ENCODE measurements at places on chromosomes 2 and 18. TPM values are rescaled to one million over a fixed set of nuclear protein-coding genes. Genes with fewer than 3 reads are reported as not detected.

DNA sequence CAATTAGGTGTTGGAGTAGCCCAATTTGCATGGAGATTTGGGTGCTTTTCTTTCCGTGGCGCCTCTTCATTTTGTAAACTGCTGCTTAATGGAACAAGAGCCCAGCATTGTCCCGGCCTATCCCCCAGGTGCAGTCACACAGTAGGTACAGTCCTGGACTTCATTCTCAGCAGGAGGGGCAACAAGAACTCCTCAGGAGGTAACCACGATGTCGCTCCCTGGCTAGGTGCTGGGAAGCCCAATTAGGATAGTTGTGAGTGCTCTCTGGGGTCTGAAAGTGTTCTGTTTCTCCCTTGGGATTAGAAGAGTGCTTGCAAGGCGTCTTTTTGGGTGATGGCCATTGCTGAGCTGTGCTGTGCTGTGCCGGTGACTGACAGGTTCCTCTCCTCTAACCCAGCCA, 53.8 kb downstream of the CABLES1 start:
- no peak overlapping the region for H3K27ac ChIP-seq
- no peaks in the 10 kb centered on the region for H3K27me3 ChIP-seq
- no peak for DNase-seq
- no peaks in the 10 kb centered on the region for H3K4me1 ChIP-seq
- H3K36me3 ChIP-seq = no peaks in the 10 kb centered on the region

DNA sequence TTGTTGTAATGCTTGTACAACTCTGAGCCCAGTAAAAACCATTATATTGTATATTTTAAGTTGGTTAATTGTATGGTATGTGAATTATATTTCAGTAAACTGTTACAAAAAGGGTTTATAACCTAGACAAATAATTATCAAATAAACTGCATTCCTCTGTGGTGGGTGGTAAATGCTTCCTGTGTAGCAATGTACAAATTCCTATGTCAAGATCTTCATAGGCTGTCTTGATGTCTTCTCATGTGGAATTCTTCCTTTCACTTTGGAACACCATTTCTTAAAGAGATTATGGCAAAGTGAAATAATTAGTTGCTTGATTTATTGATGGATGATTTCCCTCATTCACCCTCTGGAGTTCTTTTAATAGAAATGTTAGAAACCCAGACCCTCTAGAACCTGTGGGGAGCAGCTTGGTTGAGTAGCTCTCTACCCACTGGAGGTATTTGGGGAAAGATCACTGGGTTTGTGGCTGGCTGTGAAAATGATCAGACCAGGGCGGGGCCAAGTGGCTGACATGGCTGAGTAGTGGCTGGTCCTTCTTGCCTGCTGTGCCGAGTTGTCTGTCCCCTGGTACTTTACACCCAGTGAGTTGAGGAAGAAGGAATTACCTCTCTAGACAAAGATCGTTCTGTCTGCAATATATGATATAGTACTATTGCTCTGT, 22.4 kb upstream of the MGAT5 start:
- H3K4me3 ChIP-seq = no peak overlapping the region
- peak overlapping the region; percentile 54 for H3K27ac ChIP-seq
- no peak for DNase-seq
- no peaks in the 10 kb centered on the region for H3K27me3 ChIP-seq

GRCh38 chr2:7400628-7401027, 483.4 kb downstream of the RNF144A start:
- no peak overlapping the region for H3K4me3 ChIP-seq
- DNase-seq = no peak
- peaks cover 29% of the 10 kb centered on the region for H3K27me3 ChIP-seq
- no peaks in the 10 kb centered on the region for H3K4me1 ChIP-seq
- no peaks in the 10 kb centered on the region for H3K36me3 ChIP-seq
- no peak overlapping the region for H3K27ac ChIP-seq

GRCh38 chr2:118269408-118270051, 181.3 kb downstream of the INSIG2 start:
- H3K36me3 ChIP-seq = no peaks in the 10 kb centered on the region
- DNase-seq = no peak
- H3K4me1 ChIP-seq = no peaks in the 10 kb centered on the region
- H3K4me3 ChIP-seq = no peak overlapping the region

- no peak overlapping the region for H3K4me3 ChIP-seq
- no peaks in the 10 kb centered on the region for H3K36me3 ChIP-seq
- no peaks in the 10 kb centered on the region for H3K4me1 ChIP-seq
- DNase-seq = no peak
- no peaks in the 10 kb centered on the region for H3K27me3 ChIP-seq
Observed at GRCh38 chr2:30680121-30680520, 127.1 kb downstream of the CAPN13 start.

- no peaks in the 10 kb centered on the region for H3K27me3 ChIP-seq
- H3K4me1 ChIP-seq = peaks cover 63% of the 10 kb centered on the region
- H3K27ac ChIP-seq = peak overlapping the region; percentile 78
- H3K4me3 ChIP-seq = no peak overlapping the region
Observed at GRCh38 chr2:75607400-75607798, 39.2 kb upstream of the MRPL19 start.

DNA sequence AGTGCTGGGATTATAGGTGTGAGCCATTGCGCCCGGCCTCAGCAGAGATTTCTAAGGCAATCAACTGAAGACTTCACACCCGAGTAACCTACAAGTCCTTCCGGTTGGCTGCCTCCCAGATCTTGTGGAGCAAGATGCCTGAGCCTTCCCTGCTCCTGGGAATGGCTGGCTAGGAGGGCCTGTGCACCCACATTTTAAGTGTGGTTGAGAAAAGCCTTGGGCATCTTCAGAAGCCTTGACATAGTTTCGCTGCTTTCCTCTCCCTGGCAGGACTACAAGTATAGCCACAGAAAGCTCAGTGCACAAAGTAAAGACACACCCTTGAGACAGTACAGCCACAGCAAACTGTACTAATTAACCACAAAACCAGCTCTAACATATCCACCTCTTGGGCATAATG, 35.2 kb downstream of the E2F6 start:
- H3K4me3 ChIP-seq = no peak overlapping the region
- no peaks in the 10 kb centered on the region for H3K36me3 ChIP-seq
- H3K27ac ChIP-seq = no peak overlapping the region
- H3K4me1 ChIP-seq = no peaks in the 10 kb centered on the region
- no peak for DNase-seq
- no peaks in the 10 kb centered on the region for H3K27me3 ChIP-seq

DNA sequence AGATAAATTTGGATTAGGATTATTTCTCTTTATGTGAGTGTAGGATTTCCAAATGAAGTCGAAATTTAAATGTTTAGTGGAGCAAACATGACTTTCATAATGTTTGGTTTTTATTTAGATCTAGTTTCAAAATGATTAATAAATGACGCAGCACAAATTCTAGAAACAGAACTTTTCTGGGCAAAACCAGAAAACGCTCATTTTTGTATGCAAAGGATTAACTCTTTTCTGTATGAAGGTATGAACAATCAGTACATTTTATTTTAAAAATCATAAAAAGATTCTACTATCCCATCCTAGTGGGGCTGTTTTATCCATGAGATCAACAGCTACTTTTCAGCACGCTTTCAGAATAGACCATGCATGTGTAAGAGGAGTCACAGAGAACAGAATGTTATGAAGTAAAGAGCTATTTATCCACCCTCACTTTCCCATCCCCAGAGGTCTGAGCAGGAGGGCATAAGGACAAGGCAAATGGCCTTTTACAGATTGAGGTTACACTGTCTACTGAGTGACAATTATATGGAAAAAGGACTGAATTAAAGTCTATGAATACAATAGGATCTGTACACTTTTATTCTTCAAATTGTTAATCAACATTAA, 270.8 kb downstream of the ZEB2 start:
- no peaks in the 10 kb centered on the region for H3K4me1 ChIP-seq
- H3K27me3 ChIP-seq = no peaks in the 10 kb centered on the region
- no peaks in the 10 kb centered on the region for H3K36me3 ChIP-seq
- no peak for DNase-seq
- H3K27ac ChIP-seq = no peak overlapping the region

DNA sequence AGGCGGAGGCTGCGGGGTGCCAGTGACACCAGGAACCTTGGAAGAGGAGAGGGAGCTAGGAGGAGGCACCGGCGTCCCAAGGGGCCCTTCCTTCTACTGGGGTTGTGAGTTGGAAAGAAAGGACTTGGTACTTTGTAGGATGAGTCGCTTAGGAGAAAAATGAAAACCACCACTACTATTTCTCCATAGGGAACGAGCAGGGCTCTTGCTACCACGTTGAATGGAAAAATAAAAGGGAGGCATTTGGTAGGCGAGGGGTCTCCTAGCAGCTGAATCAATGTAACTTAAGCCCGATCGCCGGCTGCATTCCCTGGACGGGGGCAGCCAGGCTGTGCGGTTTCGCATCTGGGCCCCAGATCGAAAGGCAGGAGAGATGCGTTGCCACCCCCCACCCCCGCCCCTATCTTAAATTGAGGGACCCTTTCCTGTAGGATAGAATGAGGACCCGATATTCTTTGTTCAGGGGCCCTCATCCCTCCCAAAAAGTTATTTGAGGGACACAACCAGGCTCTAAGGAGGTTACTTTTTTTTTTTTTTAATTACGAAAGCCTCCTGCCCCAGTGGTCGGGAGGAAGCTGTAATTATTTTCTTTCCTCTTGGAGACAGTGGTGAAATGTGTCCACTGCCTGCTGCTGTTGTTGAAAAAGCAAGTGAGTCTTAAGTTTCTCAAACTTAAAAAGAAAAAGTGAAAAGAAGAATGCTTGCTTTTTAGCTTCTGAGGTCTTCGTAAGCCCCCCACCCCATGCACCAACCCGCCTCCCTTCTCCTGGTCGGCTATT, 1.3 kb downstream of the IGFBP2 start:
- H3K4me1 ChIP-seq = peaks cover 42% of the 10 kb centered on the region
- no peak overlapping the region for H3K27ac ChIP-seq
- DNase-seq = no peak
- peak overlapping the region; percentile 56 for H3K4me3 ChIP-seq
- no peaks in the 10 kb centered on the region for H3K36me3 ChIP-seq
- no peaks in the 10 kb centered on the region for H3K27me3 ChIP-seq

DNA sequence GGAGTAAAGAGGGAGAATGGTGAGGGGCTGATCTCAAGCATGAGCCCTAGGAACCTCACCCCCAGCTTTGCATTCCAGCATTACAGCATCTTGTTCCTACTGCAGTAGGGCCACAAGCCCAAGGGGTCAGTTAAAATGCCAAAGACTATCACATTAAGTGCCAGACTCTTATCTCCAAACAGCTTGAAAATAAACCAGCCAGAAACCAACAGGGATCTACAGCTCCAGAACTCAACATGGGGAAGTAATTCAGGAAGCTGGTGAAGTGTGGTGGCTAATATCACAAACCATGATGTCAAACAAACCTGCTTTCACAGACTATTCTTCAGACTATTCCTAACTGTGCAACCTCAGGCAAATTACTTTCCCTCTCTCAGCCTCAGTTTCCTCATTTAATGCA, 278.3 kb downstream of the TNS1 start:
- H3K27ac ChIP-seq = no peak overlapping the region
- H3K4me3 ChIP-seq = no peak overlapping the region
- H3K27me3 ChIP-seq = no peaks in the 10 kb centered on the region
- no peak for DNase-seq

GRCh38 chr2:225398372-225398771, 1.1 kb upstream of the NYAP2 start:
- H3K27me3 ChIP-seq = no peaks in the 10 kb centered on the region
- H3K27ac ChIP-seq = no peak overlapping the region
- no peak for DNase-seq
- H3K36me3 ChIP-seq = no peaks in the 10 kb centered on the region
- H3K4me3 ChIP-seq = no peak overlapping the region

DNA sequence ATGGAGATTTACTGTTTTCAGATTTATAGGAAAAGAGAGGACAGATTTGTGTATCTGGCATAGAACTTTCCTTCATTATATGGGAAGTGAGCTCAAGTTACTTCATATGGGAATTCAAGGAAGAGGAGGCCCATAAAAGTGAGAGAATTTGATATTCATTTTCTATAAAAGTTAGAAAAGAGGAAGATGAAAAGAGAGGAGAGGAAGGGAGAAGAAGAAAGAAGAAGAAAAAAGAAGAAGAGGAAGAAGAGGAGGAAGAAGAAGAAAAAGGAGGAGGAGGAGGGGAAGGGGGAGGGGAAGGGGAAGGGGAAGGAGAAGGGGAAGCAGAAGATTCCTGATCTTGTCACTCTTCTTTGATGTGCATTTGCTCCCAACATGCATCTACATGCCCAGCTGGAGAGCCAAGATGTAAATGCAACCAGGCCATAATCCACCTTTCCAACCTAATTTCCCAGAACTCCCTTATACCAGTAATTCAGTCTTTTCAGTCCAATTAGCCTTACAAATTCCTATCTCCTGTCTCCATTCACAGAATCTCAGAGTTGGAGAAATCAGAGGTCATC, 15.7 kb upstream of the NMI start:
- no peaks in the 10 kb centered on the region for H3K36me3 ChIP-seq
- no peak overlapping the region for H3K4me3 ChIP-seq
- H3K4me1 ChIP-seq = no peaks in the 10 kb centered on the region

GRCh38 chr2:236646441-236646840, 76.8 kb downstream of the ACKR3 start:
- no peak overlapping the region for H3K4me3 ChIP-seq
- peaks cover under 1% of the 10 kb centered on the region for H3K27me3 ChIP-seq
- H3K27ac ChIP-seq = no peak overlapping the region
- DNase-seq = no peak
- no peaks in the 10 kb centered on the region for H3K4me1 ChIP-seq

- H3K4me1 ChIP-seq = no peaks in the 10 kb centered on the region
- H3K36me3 ChIP-seq = no peaks in the 10 kb centered on the region
- H3K4me3 ChIP-seq = no peak overlapping the region
- H3K27me3 ChIP-seq = no peaks in the 10 kb centered on the region
Observed at GRCh38 chr18:38221476-38222100, 656.0 kb upstream of the CELF4 start.

GRCh38 chr18:36889742-36890141, 60.8 kb downstream of the KIAA1328 start:
- no peak for DNase-seq
- H3K36me3 ChIP-seq = no peaks in the 10 kb centered on the region
- no peak overlapping the region for H3K4me3 ChIP-seq
- H3K27ac ChIP-seq = no peak overlapping the region

DNA sequence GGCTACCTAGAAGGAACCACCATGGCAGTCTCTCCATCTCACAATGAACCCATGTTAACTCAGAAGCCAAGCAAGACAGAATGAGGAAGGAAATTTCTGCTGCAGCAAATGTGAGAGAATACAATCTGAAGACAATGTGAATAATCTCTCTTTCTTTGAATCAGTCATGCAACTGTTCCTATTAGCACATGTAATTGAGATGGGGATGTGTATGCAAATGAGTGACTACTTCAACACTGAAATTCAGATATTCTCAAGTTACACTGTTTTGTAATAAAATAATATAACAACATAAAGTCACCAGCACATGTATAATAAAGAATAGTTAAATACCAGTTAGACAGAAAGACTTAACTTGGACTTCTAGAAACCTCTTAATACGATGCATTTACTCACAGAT, 1200.6 kb upstream of the PIK3C3 start:
- H3K36me3 ChIP-seq = no peaks in the 10 kb centered on the region
- no peaks in the 10 kb centered on the region for H3K27me3 ChIP-seq

- H3K27me3 ChIP-seq = no peaks in the 10 kb centered on the region
- no peak for DNase-seq
- H3K4me1 ChIP-seq = no peaks in the 10 kb centered on the region
Observed at GRCh38 chr2:169160926-169161481, 91.6 kb downstream of the DHRS9 start.

Gene NTSR2
- not detected for total RNA-seq

Gene AMER3
- not detected for total RNA-seq

Gene VSNL1
- not detected for total RNA-seq

Gene CREG2
- 9.0 TPM for total RNA-seq

Gene L3MBTL4
- not detected for total RNA-seq

Gene STON1
- 1.7 TPM for total RNA-seq

Measured in PC-9 (cell line).